Fibroblast of the conjunctiva (primary cell): ENCODE measurements at places on chromosomes 3 and 15.

DNA sequence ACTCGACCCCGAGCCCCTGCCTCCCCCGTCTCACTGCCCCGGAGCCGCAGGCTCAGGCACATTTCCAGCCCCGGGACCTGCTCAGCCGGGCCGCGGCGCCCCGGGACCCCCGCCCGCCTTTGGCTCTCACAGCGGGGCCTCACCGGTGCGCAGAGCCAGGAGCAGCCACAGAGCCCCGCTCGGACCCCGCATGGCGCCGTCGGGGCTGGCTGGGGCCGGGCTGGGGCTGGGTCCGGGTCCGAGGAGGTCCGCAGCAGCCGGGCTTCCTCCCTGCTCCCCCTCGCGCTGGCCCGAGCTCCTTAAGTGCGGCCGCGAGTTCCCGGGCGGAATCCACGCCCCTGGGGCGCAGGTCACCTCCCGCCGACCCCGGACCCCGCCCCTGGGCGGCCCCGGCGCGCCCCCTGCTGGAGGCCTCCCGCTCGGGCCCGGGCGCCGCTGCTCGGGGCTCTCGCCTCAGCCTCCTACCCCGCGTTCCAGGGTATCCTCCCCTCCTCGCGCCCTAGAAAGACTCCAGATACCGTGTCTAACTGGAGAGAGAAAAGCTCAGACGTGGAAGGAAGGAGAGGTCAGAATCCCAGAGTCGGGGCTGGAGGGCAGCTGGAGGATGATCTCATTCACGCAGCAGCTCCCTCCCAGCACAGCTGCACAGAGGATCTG lies at the start of gene MELTF:
MELTF (minus strand) TSS at position 307 of the 657 bp plus-strand sequence; CDS start at position 192, 115 bp downstream.
- DNase-seq: peak; percentile 13

DNA sequence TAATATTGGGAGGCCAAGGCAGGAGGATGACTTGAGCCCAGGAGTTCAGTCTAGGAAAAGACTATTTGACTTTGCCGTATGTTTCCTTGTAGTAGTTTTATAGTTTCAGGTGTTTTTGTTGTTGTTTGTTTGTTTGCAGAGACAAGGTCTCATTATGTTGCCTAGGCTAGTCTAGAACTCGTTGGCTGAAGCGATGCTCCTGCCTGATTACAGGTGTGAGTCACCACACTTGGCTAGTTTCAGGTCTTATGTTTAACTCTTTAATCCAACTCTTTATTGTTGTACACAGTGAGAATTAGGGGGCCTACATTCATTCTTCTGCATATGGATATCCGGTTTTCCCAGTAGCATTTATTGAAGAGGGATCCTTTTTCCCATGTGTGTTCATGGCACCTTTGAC lies 32.0 kb downstream of the FAIM start:
- DNase-seq: no peak

DNA sequence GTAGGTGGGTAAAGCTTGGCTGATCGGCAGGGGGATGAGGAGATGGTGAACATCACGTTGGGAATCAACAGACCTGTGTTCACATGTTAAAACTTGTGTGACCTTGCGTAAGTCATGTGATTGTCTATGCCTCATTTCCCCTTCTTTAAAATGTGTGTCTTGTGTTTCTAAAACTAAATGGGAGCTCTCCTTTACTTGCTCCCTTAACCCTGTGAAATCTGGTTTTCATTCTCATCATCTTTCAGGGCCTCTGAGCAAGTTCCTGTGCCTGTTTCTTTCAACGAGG lies 29.7 kb upstream of the IREB2 start:
- no peak for DNase-seq

DNA sequence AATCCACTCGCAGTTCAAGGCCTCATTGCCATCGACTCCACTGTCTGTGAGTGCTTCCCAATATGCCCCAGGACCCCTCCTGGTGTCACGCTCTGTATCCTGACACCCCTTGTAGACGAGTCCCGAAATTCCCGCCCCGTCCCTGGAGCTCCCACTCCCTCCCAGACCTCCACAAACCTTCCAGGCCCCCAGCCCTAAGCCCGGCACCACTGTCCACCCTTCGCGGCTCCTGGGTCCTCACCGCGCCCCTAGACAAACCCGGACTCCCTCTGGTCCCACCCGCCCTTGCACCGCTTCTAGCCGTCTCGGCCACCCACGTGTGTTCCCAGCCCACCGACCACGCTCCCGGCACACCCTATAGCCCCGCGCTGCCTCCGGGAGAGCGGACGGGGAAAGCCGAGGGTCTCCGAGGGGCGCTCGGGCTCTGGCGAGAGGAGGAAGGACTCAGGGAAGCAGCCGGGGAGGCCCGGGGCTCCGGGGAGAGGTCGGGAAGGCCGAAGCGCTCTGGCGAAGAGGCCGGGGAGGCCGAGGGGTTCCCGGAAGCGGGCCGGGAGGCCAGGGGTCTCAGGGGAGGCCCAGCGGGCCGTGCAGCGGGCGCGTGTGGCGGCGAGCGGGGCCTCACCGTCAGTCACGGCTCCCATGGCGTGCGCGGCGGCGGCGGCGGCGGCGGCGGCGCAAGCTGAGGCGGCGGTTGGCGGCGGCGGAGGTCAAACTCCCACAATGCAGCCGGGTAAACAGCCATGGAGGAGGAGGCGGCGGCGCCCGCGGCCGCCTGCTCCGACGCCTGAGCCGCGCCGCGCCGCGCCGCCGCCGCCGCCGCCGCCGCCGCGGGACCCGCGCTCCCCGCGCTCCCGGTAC lies at the start of the genes ATXN7 and THOC7:
ATXN7 (plus strand) TSS at position 718 of the 858 bp plus-strand sequence. CDS start 48,732 bp downstream, outside the sequence.
THOC7 (minus strand) TSS at position 656 of the 858 bp plus-strand sequence; CDS start at position 641, 15 bp downstream.
- peak; percentile 13 for DNase-seq

DNA sequence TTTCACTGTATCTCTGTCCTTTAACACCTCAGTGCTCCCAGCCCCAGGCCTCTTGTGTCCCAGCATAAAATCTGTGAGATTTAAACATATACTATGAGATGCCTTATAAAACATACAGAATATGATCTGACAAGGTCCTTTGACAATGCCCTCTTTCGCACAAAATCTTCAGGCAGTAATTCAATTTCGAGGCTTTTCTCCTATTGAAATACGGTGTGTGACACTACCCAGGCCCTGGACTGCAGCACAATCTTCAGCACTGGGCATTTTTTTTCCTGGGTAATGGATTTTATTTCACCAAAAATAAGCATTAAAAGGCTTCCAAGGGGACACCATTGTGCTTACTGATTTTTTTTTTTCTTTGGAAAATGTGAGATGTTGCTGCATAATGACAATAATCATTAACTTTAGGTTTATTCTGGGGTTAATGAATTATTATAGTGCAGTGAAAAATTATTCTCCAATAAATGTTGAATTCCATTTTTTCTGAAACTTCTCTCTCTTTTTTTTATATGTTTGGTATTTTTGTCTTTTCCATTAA lies 40.9 kb upstream of the FAM3D start:
- no peak for DNase-seq

DNA sequence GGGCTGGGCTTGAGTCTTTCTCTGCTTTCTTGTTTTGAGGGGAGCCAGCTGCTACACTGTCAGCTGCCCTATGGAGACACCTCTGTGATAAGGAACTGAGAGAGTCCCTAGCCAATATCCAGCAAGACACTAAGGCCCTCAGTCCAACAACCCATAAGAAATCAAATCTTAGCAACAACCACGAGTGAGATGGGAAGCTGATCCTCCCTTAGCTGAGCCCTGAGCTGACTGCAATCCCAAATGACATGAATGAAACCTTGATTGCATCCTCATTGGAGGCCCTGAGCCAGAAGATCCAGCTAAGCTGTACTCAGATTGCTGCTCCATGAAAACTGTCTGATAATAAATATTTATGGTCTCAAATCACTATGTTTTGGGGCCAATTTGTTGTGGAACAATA lies 302.1 kb upstream of the MME start:
- DNase-seq: no peak

DNA sequence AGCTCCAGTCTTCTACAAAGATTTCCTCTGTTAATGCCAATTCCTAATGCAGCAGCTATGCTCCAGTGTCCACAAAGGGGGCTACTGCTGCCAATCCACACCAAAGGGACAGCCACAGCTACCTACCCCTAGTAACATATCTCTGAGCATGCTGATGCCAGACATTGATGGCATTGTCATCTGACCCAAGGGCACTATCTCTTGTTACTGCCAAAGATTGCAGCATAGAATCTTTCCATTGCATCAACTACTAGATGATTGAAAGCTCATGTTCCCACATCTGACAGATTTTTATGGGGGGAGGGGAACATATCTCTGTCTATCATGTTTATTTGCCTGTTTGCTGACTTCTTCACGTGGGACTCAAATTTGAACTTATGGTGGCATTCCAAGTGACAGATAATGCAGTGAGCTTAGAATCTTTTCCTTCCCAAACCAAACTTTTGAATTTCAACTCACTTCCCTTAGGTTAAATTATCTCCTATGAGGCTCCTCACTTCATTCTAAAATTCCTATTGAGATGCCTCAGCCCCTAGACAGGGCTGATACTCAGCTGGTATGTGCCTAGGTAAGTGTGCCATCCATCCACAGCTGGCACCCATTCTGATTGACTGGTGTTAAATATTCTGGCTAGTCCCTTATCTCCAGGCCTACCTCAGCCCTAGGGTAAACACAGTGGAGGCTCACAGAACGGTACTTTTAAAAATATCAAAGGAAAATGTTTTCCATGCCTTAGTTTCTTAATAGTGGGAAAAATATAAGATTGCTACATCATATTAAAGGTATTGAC lies 100.3 kb downstream of the STRIT1 start:
- peak; percentile 48 for DNase-seq

DNA sequence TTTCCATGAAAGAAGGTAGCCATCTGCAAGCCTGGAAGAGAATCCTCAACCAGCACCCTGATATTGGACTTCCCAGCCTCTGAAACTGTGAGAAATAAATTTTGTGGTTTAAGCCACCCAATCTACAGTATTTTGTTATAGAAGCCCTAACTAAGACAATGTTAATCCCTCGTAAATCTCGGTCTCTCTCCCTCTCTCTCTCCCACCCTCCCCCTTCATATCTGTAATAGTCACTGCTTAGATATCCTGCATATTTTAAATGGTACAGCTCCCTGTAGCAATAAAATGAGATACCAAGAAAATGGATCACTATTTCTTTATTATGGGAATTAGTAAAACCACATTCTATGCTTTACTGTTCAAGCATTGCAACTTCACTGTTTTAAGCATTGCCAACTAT lies 21.0 kb upstream of the FAM174B start:
- no peak for DNase-seq

DNA sequence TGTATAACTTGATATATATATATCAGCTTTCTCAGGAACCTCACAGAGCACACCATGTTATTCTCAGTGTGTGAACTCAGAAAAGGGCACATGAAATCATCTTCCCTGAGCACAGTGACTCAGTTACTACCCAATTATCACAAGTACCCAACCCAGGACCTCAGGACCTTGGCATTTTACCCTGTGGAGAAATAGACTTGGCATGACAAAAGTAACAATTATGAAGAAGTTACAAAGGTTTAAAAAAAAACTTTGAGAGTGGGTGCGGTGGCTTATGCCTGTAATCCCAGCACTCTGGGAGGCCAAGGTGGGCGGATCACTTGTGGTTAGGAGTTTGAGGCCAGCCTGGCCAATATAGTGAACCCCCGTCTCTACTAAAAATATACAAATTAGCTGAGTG lies 52.4 kb downstream of the ONECUT1 start:
- no peak for DNase-seq

- DNase-seq: no peak
Observed at GRCh38 chr3:139571711-139572110, 32.2 kb upstream of the RBP1 start.

DNA sequence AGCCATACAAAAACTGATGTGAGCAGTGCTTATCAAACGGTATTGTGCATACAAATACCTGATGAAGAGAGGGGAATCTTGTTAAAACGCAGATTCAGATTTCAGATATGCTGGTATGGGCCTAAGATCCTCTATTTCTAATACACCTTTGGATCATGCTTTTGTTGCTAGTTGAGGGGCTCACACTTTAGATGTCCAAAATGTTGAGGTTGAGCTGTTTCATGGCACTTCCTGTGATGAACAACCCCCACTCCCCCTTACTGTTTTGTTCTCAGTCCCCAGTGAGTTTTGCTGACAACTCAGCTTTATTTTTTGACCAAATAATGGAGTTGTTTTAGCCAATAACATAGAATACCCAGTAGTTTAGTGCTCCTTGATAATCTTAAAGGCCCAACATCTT lies 53.2 kb downstream of the ROBO2 start:
- no peak for DNase-seq

DNA sequence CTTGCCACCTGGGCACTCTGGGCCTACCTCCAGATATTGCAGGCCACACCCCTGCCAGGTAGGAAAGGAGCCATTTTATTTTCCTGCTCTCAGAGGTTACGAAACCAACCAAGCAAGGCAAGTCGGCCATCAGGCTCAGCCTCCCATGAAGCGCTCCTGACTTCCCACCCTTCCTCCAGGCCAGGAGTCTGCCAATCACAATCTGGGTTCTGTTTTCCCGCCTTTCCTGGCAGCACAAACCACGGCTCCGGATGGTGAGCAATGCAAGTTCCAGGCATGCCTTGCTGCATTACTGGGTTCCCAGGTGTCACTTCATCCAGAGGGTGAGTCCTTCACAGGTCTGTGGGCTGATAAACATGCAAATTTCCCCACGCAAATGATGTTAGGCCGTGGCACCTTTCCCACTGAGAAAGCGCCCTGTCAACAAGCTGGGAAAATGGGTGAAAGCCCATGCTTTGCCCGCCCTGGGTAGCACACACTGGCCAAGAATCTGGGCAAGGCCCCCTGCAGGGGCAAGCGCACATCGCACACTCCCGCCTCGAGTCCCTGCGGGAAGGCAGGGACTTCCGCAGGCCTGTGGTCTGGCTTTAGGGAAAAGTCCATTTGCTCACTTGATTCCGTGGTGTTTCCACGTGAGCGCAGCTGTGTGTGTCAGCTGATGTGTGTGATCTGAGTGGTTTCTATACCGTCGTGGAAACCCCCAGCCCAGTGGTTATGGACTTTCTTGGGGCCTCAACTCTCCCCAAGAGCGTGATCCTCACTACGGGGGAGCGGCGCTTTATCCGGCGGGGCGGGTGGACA lies 61.6 kb upstream of the RYK start:
- DNase-seq: no peak

- DNase-seq: no peak
Observed at GRCh38 chr15:25877681-25878080, 14.6 kb upstream of the ATP10A start.

DNA sequence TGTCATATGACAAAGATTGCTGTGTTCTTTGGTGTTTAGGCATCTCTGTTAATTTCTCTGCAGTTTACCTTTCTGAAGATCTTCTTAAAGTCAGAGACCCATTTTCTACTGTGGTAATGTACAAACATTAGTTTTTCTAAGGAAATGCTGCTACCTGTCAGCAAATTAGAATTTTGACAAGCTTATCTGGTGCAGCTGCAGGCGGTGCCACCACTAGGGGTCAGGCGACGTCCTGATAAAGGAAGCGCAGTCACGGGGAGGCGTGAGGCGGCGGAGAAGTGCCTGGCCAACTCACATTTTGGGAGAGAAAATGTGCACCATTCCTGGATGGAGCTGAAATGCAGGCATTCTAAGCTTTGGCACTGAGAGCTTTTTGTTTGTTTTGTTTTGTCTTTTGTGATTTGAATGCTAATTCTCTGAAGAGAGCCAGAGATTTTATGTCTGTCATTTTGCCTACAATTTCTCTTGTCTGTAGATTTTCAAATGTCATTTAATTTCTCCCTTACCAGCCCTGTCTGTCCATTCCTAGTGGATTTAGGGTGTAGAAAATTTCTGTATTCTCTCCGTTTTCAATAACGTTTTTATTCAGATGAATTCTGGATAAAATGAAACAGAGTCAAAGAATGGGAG lies 24.9 kb upstream of the SIAH2 start:
- peak; percentile 61 for DNase-seq
